Left renal cortex interstitium (tissue), 4 donors: ENCODE measurements at places on chromosomes 5 and 9. TPM values are rescaled to one million over a fixed set of nuclear protein-coding genes. Genes with fewer than 3 reads are reported as not detected.

Gene CAAP1
- polyA plus RNA-seq, result 45.4 TPM

GRCh38 chr9:79574781-79575180 is 3.0 kb downstream of the TLE4 start:
- no peak for DNase-seq

DNA sequence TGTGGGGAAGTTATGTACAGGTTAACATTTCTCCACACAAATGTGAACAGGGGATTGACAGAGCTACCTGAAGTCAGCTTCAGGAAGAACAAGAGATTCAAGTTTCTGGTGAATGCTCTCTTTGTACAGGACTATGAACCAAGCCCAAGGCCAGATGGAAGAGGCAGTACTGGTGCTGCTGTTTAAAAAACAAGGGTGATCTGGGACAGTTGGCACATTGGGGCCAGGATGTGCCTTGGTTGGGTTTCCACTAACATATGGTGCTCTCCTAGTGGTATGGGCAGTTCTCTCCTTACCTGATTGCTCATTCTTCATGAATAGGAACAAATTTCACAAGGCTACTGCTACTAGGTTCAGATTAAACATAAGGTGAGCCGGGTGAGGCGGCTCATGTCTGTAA is 40.0 kb downstream of the MTMR12 start:
- no peak for DNase-seq

DNA sequence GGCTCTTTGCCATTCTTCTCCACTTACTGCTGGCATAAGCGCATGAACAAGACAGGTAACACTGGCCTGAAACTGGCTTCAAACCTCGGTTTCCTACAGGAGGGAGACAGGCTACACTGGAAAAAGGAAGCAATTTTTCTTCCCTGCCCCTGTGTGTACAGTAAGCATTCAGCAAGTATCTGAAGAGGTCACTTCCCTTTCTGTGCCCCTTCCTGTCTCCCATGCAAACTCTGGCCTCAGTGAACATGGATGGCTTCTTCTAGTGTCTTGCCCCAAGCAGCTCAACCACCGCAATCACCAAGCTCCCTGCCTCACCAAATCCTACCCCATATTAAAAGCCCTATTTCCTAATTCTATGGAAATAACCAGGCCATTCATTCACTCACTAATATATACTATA is 42.4 kb downstream of the SERINC5 start:
- no peak for DNase-seq

Gene KIF24
- polyA plus RNA-seq, result 7.3 TPM

Gene FRRS1L
- 2.9 TPM for polyA plus RNA-seq

Gene SLC6A3
- 0.56 TPM for polyA plus RNA-seq
